NCI-H460 (cell line): ENCODE measurements at places on chromosomes 2 and 18.

DNA sequence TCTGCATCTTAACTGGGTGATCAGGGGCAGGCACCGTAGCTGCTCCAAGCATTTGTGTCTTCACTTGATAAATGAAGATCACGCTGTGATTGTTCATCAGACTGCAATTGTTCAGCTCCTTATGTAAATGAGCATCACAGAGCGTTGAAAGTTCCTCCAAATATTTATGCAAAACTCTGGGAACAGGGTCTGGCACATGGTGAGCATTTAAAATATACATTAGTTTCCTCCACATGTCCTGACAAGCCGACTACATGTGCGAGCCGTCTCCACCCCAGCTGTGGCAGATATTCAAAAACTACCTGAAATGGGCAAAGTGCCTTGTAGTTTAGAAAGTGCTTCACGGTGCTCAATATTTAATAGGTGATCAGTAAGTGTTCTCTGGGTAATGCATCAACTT, 175.1 kb upstream of the ID2 start:
- no peak for DNase-seq

DNA sequence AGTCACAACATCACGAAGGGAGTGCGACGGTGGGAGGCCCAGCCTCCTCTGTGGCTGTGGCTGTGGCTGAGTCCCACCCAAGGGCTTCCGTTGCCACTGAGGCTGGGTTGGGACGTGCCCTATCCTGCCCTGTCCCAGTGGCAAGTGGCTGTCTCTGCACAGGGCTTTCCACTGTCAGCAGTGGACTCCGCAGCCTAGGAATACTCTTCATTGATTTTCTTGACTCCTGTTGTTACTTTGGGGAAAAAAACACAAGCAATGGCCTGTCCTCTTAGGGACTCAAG, 122.7 kb downstream of the RAB3GAP1 start:
- DNase-seq: no peak

DNA sequence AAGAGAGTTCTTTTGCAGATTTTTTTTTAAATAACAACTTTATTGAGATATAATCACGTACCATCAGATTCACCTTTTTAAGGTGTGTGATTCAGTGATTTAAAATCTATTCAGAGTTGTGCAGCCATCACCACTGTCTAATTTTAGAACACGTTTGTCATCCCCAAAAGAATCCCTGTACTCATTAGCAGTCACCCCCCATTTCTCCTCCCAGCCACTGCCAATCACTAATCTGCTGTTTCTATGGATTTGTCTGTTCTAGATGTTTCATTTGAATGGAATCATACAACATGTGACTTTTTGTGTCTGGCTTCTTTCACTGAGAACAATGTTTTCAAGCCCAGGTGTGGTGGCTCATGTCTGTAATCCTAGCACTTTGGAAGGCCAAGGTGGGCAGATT, 55.4 kb upstream of the RAPH1 start:
- no peak for DNase-seq

DNA sequence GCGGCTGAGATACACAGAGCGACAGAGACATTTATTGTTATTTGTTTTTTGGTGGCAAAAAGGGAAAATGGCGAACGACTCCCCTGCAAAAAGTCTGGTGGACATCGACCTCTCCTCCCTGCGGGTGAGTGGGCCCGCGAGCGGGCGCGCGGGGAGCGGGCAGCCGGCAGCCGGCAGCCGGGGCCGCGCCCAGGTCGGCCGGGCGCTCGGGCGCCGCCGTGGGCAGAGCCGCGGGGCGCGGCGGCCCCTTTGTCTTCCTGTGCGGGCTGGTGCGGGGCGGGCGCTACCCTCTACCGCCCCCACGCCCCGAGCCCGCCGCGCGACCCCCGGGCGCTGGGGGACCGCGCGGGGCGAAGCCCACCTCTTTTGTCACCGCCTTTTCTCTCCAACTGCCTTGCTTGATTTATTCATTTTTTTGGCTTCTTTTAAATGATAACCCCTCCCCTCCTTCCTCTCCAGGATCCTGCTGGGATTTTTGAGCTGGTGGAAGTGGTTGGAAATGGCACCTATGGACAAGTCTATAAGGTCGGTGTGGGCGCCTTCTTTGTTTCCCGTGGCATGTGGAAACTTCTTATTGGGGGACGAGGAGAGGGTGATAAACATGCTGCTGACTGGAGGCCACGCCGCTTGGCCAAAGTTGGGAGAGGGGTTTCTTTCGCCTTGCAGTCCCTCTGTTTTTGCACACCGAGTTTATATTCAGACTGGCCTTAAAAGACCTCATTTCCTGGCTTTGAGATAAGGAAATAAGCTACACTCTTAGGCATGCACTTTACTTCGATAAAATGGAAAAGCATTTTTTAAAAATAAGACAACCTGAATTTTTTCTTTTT, 722 bp downstream of the MAP4K4 start:
- no peak for DNase-seq

- no peak for DNase-seq
Measured at GRCh38 chr2:192499476-192499875, 304.7 kb upstream of the TMEFF2 start.

- no peak for DNase-seq
Measured at GRCh38 chr2:9358846-9359245, 64.5 kb downstream of the ITGB1BP1 start.

GRCh38 chr2:173978447-173978846, 13.3 kb upstream of the SP3 start:
- DNase-seq: no peak
